T-helper 2 cell (primary cell): ENCODE measurements at places on chromosomes 7 and 10.

DNA sequence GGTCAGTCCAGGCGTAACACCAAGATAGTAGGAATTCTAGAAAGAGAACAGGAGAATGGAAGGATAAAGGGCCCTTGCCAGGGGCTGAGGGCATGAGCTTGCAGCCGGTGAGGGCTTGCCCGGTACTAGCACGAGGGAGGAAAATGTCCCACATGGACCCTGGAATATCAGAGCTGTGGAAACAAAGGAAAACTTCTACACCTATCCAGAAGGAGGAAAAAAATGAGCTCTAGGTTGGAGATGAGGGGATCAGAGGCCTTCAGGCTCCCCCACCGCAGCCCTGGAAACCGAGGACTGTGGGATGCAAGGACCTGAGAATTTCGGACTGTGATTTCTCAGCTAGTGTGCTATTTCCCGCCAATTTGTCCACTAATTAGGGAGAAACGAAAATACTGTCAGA, 22.1 kb downstream of the RAMP3 start:
- DNase-seq, result no peak

DNA sequence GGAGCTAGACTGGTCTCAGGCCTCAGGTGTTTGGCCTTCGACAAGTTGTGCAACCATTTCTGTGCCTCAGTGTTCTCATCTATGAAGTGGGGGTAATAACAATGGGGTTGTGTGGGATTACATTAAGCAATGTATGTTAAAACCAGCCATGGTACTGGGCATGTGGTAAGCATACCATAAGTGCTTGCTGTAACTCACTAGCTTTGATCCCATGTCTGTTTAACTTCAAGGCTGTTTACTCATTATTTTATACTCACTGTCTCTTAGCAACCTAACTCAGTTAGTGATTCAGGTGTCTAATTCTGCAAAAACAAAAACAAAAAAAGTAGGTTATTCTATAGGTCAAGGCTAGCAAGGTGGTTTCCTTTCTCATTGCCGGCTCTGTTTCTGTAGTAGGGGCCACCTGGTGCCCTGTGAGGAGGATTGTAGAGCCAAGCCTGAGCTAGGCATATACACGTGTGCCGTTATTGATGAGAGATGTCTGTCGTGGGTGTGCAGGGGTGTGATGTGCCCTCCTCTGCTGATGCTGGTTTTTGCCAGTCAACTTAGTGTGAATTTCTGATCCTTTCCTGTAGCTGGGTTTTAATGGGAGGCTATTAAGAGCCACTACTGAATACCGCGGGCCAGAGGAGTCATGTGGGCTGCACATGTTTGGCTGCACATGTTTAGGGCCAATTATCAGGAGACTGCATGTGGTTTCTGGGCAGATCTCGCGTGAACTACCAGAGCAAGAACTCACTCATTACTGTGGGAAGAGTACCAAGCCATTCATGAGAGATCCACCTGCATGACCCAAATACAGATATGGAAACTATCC, 56.2 kb downstream of the EEPD1 start:
- peak; percentile 58 for DNase-seq

DNA sequence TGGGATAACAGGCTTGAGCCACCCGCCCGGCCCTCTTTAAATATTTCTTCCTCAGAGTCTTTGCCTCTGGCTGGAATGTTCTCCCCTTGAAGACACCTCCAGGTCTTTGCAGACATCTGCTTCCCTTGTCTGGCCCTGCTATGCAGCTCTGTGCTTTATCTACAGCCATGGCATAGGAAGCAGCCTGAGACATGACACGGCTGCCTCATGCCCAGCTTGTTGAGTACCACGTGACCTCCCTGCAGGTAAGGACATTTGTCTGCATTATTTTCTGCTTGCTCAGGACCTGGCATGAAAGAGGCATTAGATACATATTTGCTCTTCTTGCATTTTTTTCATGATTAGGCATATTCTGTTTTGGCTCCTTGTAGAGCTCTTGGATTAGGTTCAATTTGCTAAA, 113.8 kb upstream of the KLF6 start:
- no peak for DNase-seq

DNA sequence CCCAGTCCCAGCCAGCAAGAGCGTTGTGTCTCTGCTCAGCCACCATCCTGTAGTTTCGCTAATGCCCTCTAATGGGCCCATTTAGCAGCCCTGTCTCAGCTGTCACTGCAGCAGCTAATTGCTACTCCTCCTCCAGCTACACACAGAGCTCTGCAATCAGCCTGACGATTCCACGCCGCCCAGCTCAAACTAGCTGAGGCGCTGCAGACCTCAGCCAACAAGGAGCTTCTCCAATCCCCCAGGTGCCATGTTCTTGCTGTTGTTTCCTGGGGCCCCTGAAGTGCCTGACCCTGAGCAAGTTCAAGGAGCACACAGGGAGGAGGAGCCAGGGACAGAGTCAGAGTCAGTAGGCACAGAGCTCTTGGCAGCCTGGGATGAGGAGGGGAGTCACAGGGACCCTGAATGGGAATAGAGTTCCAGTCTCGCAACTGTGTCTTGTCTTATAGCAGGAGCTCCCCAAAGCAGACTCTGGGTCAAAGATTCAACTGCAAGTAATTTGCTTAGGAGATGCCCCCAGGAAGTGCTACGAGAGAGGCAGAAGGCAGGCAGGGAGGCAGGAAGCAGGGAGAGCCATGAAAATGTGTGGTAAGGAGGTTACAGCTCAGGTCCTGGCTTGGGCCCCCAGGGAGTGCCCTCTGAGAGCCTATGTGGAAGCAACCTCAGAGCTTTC, 135.8 kb upstream of the UNC5B start:
- no peak for DNase-seq

DNA sequence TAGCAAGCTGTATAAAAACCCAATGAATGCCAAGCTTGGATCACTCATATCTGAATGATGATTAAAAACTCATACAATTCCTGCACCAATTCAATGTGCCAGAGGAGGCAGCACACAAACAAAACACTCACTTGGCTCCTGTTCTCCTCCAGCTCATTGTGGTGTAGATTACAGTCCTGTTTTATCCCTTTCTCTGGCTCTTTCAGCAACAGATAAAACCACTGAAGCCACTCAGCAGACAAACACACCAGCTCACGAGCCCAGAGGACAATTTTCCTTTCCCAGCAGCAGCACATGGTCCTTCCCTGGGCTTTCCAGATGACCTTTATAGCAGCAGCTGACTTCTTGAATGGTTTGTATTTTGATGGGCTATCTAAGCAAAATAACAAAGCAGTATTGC, 107.3 kb upstream of the STARD3NL start:
- DNase-seq, result no peak

GRCh38 chr7:105219771-105220160, 169.0 kb downstream of the SRPK2 start:
- no peak for DNase-seq

DNA sequence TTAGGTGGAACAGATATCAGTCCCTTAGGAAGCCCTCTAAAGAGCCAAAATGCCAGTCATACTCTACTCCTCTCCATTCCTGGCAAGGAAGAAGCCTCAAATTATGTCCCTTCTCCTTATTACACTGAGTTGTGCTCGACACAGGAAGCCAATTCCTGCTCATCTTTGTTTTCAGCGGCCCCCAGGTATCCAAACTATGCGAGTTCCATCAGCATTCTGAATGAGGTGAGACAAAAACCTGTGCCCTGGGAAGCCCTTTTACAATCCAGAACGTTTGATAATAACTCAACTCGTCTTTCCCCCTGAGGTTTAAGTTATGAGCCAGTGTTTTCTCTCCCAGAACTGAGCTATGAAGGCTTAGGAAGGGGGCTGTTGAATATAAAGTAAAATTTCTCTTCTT, 580.5 kb downstream of the NXPH1 start:
- DNase-seq, result no peak

DNA sequence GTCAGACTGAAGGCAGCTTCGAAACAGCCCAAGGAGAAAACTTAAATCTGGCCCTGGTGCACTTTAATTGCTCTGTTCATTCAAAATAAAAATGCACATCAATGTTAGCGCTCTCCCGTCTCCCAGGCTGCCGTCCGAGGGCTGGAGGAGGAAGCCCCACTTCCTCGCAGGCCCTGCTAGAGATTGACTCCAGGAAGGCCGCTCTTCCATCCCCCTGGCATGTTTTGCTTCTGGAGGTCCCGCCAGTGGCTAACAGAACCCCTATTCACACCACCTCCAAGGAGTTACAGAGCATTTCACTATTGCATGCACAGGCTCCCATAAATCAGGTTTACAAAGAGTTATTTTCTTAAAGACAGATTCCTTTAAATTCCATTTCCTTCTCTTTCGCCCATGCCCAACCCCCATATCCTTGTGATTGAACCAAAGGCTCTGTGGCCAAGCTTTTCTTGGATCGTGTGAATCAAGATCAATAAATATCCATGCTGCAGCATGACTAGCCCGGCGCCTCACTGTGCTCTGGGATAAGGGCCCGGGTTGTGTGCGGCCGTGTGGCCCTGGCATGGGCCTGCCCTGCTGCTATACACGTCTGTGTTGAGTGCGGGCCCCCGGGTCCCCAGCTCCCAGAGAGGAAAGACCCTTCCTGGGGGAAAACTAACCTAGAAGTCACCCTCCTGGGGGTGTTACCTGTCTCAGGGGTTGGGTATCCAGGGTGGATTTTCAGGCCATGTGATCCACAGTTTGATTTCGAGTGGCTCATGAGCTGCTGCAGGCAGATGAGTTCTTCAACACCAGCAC, 118.7 kb upstream of the GDF10 start:
- no peak for DNase-seq

DNA sequence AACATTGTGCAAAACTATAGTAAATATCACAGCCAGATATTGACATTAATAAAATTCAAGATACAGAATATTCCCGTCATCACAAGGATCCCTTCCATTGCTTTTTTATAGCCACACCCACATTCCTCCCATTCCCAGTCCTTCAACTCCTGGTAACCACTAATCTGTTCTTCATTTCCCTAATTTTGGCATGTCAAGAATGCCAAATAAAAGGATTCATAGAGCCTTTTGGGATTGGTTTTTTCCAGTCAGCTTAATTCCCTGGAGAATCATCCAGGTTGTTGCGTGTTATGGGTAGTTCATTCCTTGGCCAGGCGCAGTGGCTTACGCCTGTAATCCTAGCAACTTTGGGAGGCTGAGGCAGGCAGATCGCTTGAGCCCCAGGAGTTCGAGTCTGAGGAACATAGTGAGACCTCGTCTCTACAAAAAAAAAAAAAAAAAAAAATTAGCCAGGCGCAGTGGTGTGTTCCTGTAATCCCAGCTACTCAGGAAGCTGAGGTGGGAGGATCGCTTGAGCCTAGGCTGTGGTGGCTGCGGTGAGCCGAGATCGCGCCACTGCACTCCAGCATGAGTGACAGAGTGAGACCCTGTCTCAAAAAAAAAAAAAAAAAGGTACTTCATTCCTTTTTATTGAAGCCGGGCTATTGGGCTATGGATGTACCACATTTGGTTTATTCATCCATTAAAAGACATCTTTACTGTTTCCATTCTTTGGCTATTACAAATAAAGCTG, 2.7 kb downstream of the OGDH start:
- peak; percentile 29 for DNase-seq
